ENCODE measurements at places on chromosomes 7 and 10. TPM values are rescaled to one million over a fixed set of nuclear protein-coding genes. Genes with fewer than 3 reads are reported as not detected.

- DNase-seq, result no peak
- H3K27ac ChIP-seq, result no peak overlapping the region
- no peak overlapping the region for H3K4me3 ChIP-seq
- H3K4me1 ChIP-seq, result no peaks in the 10 kb centered on the region
- H3K36me3 ChIP-seq, result no peaks in the 10 kb centered on the region
Measured at GRCh38 chr10:1659221-1659791, 78.0 kb downstream of the ADARB2 start.

DNA sequence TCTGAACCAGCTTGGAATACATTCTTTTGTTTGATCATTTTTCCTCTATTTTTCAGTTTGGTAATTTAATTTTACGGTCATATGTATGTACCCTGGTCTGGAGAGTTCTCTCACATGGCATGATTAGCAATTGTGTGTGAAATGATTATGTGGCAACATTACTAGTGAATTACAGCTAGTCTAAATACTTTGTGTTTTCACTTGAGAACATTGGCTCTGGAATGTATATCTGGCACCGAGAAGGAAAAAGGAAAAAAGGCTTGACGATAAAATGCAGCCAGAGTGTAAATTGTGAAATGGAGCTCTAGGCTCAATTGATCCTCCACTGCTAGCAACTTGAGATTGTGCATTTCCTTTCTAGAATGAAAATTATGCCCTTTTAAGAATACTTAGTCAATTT lies 397.2 kb downstream of the EXOC4 start:
- no peaks in the 10 kb centered on the region for H3K36me3 ChIP-seq
- DNase-seq, result no peak
- H3K4me3 ChIP-seq, result no peak overlapping the region

GRCh38 chr7:139916717-139917395 lies 87.8 kb downstream of the TBXAS1 start:
- DNase-seq, result no peak
- peak overlapping the region; percentile 64 for H3K27ac ChIP-seq
- H3K36me3 ChIP-seq, result no peaks in the 10 kb centered on the region
- H3K27me3 ChIP-seq, result no peaks in the 10 kb centered on the region
- no peak overlapping the region for H3K4me3 ChIP-seq

DNA sequence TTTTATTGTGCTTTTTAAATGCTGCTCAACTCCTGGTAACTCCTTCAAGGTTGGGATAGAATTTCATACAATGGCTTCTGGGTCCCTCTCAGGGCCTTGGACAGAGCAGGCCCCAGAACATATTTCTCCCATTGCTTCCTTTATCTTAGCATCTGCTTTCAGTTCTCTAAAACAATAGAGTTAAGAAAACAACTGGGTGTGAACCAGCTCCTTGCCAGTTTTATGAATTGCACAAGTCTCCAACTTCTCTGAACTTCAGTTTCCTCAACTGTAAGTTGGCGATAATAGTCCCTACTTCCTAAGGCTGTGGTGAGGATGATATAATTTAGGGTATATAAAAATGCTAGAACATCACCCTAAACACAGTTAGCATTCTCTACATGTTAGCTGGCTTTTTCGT lies 77.0 kb upstream of the INHBA start:
- H3K27ac ChIP-seq, result no peak overlapping the region
- no peaks in the 10 kb centered on the region for H3K27me3 ChIP-seq
- no peak overlapping the region for H3K4me3 ChIP-seq
- H3K4me1 ChIP-seq, result no peaks in the 10 kb centered on the region
- DNase-seq, result no peak

- no peaks in the 10 kb centered on the region for H3K4me1 ChIP-seq
- no peak overlapping the region for H3K4me3 ChIP-seq
- no peak overlapping the region for H3K27ac ChIP-seq
- H3K36me3 ChIP-seq, result no peaks in the 10 kb centered on the region
- H3K27me3 ChIP-seq, result no peaks in the 10 kb centered on the region
- DNase-seq, result no peak
Measured at GRCh38 chr7:38410056-38410455, 136.6 kb upstream of the TARP start.

GRCh38 chr10:101189461-101190401 lies 39.5 kb downstream of the LBX1 start:
- no peak for DNase-seq
- no peaks in the 10 kb centered on the region for H3K27me3 ChIP-seq
- no peaks in the 10 kb centered on the region for H3K36me3 ChIP-seq
- H3K4me3 ChIP-seq, result no peak overlapping the region
- H3K27ac ChIP-seq, result no peak overlapping the region

GRCh38 chr10:18988338-18988737 lies 60.3 kb upstream of the MALRD1 start:
- H3K27ac ChIP-seq, result no peak overlapping the region
- no peaks in the 10 kb centered on the region for H3K36me3 ChIP-seq
- H3K4me3 ChIP-seq, result no peak overlapping the region
- no peak for DNase-seq

- DNase-seq, result no peak
- H3K4me1 ChIP-seq, result no peaks in the 10 kb centered on the region
- H3K27ac ChIP-seq, result no peak overlapping the region
- H3K36me3 ChIP-seq, result no peaks in the 10 kb centered on the region
- no peak overlapping the region for H3K4me3 ChIP-seq
- no peaks in the 10 kb centered on the region for H3K27me3 ChIP-seq
Measured at GRCh38 chr7:152663931-152664330, 12.0 kb downstream of the XRCC2 start.

GRCh38 chr7:15686957-15687545 lies 568 bp upstream of the MEOX2 start:
- H3K4me3 ChIP-seq, result peak overlapping the region; percentile 78
- H3K27me3 ChIP-seq, result no peaks in the 10 kb centered on the region
- no peaks in the 10 kb centered on the region for H3K4me1 ChIP-seq
- H3K27ac ChIP-seq, result peak overlapping the region; percentile 94

DNA sequence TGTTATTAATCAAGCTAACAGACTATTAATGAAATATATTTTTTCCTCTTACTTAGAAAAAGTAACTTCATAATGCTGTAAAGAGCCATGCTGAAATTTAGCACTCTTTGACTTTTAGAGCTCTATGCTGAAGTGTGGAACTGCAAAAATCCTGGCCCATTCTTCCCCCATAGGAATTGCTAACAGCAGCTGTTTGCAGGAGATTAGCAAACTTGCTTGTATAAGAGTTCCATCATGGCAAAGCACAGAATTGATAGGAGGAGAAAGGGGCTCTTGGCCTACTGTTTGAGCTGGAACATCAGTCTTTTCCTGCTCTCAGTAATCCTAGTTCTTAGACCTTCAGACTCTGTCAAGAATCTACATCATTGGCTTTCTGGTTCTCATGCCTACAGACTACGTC lies 18.3 kb upstream of the GNAT3 start:
- no peak overlapping the region for H3K4me3 ChIP-seq
- no peaks in the 10 kb centered on the region for H3K27me3 ChIP-seq
- H3K4me1 ChIP-seq, result no peaks in the 10 kb centered on the region

The PILRA gene
- 9.9 TPM for total RNA-seq

The TFPI2 gene
- total RNA-seq, result 223 TPM

The AQP1 gene
- 132 TPM for total RNA-seq

Data from breast epithelium (tissue), 4 donors.